ENCODE measurements at places on chromosomes 3 and 15.
A peak's percentile ranks its signal among the peaks of the same experiment; 100 is the strongest.

- DNase-seq, result no peak
These were observed 319.2 kb downstream of the ZNF621 start for GRCh38 chr3:40843851-40844548.

GRCh38 chr3:115651599-115651998 is 28.3 kb downstream of the GAP43 start:
- no peak for DNase-seq

DNA sequence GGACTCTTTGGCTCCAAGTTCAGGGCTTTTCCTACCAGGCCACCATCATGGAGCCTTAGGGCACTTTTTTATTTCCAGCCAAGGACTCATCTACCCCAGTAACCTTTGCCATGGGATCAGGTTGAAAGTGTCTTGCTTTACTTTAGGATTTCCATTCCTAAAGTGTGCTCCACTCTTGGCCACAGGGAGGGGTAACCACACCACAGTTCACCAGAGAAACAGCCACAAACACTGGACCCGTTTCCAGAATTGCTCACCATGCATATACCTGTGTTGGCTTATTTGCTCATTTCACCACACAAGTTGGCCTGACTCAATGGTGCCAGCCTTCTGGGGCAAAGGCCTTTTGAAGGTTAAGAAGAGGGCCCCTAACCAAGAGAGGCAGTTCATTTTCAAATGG is 70.6 kb upstream of the RAD18 start:
- no peak for DNase-seq

DNA sequence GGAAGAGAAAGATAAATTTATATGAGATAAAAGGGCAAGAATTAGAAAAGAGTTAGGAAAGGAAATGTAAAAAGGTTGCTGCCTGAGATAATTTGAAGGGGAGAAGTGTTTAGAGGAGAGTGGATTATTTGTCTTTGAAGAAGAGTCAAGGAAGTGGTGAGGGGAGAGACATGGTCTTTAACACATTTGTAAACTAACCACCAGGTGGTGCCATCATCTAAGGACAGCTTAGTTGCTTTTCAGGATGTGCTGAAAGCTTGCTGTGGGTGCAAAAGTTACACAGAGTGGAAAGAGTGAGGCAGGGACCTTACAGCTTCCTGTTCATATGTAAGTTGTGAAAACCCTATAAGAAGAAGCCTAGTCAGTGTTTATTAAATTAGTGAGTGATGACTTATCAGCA is 114.1 kb upstream of the DNAJC19 start:
- DNase-seq, result no peak

DNA sequence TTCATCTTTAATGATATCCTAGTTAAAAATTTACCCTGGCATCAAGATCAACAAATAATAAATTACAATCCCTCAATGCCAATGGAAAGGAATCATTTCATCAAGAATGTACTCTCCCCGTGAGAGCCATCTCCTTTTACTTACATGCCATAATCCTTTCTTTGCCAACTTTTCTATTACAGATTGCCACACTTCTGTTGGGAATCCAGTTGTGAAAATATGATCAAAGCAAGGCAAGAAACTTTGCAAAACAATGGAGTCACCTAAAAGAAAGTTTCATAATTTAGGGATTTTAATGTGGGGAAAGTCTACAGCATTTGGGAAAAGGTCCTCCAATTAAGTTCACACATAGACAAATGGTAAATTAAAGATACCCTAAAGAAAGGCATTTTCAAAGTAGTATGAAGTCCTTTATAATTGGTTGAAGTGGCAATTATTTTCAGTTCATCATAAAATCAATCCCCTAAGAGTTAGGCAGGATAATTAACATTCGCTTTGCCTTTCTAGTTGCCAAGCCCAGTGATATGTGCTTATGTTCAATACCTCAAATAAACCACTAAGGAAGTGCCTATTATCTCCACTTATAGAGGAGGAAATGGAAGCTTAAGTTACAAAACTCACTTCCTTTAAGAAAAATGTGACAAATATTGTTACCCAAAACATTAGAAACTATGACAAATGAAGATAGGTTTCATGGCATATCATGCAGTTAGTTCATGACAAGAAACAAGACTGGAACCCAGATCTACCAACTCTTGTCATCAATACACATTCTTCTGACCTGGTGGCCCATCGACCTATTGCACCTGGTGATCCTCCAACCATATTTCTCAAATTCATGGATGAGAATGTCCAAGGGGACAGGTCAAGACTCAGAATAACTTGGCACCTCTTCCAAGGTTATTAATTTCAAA is 49.1 kb downstream of the TRANK1 start:
- DNase-seq, result no peak

DNA sequence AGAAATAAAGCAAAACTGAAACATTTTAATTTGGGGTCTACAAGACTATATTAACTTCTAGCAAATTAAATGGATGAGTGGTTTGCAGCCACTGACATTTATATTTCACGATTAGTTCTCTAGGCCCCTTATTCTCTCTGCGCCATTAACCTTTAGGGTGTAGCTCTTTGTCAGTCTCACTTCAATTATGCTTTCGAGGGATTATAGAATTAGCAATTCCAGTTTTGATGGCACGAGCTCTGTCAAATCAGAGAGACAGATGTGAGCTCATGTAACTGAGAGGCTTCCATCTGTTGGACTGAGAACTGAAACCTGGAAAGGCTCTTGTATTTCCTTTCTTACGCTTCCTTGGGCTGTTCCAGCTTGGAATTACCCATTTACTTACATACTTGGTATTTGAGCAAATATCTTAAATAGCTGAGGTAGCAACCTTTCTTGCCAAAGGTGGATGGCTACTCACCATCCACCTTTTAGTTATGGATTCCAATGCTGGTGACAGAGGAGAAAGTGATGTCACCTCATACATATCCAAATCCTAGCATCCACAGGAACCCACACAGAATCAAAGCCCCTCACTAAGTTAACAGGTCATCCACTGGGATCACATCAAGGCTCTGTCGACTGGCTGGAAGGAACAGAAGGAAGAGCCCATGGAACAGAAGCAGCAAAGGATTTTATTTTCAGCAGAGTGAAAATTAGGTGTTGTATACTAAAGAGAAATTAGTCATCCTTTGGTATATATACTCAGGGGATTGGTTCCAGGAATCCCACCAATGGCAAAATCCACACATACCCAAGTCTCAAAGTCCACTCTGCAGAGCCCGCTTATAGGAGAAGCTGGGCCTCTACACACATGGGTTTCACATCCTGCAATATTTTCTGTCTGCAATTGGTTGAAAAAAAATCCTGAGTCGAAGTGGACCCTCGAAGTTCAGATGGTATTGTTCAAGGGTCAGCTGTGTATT is 20.8 kb downstream of the VGLL4 start:
- DNase-seq, result no peak

GRCh38 chr15:89814112-89814742 is 425 bp downstream of the ANPEP start:
- DNase-seq, result peak; percentile 59

DNA sequence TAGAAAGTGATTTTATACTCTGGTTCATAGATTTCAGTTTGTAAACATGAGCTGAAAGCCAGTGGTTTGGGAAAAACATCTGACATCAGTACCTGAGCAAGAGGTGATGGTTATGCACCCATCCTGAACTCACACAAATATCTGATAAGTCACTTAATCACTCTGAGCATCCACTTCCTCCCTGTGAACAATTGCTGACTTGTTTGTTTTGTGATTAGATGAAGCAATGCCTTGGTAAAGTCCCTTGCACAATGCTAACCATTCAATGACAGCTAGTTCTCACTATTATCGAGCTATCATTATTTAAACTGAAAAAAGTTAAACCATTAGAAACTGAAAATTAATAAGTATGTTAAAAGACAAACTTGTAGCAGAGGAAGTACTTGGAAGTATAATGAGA is 303.0 kb downstream of the PLOD2 start:
- no peak for DNase-seq

GRCh38 chr15:48547286-48547685 is 98.2 kb downstream of the FBN1 start:
- DNase-seq, result no peak

GRCh38 chr3:126535636-126536035 is 11.7 kb downstream of the CHST13 start:
- no peak for DNase-seq

GRCh38 chr3:88076712-88077111 is 17.7 kb downstream of the ZNF654 start:
- no peak for DNase-seq

DNA sequence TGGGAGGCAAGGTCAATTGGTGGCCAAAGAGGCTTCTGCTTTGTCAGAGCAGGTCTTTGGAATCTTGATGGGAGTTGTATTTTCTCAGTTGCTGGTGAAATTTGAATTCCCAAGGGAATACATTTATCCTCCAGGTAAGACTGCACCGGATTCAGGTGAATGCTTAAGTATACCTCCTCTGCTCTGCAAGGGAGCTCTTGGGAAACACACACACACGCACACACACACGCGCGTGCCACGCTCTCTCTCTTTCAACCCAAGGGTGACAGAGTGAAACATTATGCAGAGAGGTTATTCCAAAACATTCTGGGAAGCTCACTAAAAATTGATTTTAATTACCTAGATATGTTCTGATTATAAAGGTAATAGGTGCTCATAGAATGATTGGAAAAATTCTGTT is 33.7 kb downstream of the ST6GAL1 start:
- no peak for DNase-seq

DNA sequence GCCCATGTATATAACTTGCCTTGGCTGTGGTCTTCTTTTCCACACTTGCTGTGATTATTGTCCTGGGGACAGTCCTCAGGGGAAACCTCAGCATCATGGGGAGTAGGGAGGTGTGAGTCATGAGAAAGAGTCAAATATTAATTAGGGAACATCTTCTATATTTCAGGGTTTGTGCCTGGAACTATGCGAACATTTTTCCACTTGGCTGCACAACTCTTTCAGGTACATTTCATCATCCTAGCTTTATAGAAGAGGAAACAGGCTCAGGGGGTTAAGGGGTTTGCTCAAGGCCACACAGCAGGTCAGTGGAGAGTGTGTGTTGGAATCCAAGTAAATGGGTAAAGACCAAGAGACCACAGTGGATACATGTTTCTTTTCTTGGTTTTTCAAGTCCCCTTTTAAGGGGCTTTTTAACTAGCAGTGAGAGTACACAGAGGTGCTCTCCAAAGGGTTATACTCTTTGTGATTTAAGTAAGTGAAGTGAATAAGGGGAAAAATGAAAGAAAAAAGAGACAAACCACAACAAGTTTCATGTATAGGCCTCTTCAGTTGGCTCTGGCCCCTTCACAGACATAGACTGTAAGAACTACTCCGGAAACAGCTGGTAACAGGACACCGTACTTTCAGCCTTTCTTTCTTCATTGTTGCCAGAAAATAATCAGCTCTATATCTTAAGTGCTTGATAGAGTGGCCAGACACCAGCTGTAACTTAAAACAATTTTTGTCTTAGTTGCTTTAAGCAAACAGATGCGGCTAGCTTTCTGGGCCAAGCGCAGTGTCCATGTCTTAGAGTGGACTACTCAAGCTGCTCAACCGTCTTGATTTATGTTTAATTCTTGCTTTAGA is 64.6 kb downstream of the EEFSEC start:
- DNase-seq, result peak; percentile 28
